ENCODE measurements at places on chromosomes 12 and 14.

- no peak for DNase-seq
Observed at GRCh38 chr12:5562581-5562980, 130.7 kb downstream of the NTF3 start.

- DNase-seq, result no peak
Observed at GRCh38 chr14:49447540-49448107, 138.6 kb downstream of the RPS29 start.

DNA sequence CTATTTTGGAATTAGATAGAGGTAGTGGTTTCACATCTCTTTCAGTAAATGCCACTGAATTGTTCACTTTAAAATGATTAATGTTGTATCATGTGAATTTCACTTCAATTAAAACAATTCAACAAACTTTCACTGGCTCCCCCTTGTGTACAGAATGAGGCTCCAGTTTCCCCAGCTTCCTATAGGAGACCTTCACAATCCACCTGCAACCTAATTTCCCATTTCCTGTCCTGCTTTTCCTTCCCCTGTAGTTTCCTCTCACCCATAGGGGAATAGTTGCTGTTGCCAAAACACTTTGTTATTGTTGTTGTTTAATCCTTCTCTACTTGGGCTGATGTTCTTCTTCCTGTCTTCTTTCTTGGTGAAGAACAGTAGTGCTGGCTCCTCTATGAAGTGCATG, 59.8 kb downstream of the NPAS3 start:
- DNase-seq, result no peak

DNA sequence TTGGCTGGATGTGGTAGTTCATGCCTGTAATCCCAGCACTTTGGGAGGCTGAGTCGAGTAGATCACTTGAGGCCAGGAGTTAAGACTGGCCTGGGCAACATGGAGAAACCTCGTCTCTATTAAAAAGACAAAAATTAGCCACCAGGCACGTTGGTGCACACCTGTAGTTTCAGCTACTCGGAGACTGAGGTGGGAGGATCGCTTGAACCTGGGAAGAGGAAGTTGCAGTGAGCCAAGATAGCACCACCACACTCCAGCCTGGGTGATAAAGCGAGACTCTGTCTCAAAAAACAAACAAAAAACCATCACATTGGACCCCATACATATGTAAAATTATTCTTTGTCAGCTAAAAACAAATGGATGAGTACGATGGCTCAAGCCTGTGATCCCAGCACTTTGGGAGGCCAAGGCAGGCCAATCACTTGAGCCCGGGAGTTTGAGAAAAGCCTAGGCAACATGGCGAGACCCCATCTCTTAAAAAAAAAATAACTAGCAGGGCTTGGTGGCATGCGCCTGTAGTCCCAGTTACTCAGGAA, 43.9 kb downstream of the LIMA1 start:
- no peak for DNase-seq

DNA sequence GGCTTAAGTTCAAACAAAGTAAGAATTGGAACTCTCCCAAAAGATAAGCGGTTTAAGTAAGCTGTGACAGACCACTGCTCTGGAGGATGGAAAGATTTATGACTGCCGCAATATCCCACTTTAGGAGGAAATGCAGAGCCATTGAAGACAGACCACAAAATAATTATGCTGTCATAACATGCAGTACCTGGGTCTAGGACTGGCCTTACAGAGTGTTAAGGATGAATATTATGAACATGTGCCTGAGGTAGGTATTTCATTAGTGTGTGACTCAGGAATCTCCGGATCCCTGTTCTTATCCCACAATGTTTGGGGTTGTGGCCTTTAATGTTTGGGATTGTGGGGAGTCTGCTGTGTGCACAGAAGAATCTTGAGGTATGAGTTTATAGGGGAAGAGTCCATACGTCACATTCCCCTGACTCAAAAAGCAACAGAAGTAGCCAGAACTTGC, 114.9 kb downstream of the SAMD4A start:
- no peak for DNase-seq

DNA sequence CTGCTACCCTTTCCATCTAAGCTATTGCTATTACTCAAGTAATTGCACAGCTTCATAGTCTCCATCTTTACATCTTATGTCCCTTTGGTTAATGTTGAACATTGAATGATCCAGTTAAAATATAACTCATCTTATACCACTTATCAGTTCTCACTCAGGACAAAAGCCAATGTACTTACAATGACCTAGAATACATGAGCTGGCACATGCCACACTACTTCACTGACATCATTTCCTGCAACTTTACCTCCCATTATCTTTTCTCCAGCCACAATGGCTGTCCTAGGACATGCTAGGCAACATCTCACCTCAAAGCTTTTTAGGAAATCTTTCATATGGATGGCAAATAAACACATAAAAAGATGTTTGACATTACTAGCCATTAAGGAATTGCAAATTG, 309.2 kb downstream of the FOXG1 start:
- DNase-seq, result no peak

DNA sequence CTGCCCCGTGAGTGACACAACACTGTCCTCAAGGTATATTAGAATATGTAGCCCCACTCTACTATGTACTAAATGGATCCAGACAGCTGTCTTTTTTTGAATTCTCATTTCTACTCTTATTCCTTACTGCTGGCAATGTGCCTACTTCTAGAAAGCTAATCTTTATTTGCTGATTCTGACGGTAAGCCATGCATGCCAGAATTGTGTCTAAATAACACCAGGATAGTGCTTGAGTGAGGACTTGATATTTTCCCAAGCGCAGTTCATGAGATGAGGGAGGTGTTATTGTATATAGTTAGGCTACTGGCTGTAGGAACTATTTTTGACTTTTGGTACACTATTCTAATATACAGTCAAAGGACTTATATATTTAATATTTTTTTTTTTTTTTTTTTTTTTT, 316.2 kb upstream of the NAV3 start:
- no peak for DNase-seq

- DNase-seq, result peak; percentile 73
Observed at GRCh38 chr14:104800015-104800770, 708 bp upstream of the ZBTB42 start.

- DNase-seq, result no peak
Observed at GRCh38 chr12:87981495-87981894, 47.7 kb downstream of the C12orf50 start.

DNA sequence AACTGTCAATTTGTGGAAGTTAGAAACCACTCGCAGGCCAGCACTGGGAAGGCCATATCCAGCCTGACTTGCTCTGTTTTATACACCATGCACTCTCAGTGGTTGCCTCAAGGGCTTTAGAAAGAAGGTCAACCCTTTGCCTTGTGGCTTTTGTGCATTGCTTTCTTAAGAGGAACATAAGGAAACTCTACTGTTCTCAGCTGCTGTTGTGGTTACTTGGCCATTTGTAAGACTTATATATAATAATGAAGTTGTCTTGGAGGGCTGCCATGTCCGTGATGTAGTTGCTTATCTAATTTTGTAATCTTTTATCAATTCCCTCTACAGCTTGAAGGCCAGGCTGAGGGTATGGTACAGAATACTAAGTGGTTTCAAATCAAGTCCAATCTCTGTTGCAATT, 637.8 kb downstream of the DIO2 start:
- no peak for DNase-seq

DNA sequence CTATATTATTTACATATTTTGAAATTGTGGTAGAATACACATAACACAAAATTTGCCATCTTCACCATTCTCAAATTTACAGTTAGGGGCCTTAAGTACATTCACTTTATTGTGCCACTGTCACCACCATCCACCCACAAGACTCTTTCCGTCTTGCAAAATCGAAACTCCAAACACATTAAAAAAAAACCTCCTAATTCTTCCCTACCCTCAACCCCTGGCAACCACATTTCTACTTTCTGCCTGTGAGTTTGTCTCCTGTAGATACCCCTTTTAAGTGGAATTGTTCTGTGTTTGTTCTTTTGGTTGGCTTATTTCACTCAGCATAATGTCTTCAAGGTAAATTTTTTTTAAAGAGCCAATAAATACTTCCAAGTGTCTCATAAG, 31.6 kb upstream of the AMIGO2 start:
- no peak for DNase-seq

DNA sequence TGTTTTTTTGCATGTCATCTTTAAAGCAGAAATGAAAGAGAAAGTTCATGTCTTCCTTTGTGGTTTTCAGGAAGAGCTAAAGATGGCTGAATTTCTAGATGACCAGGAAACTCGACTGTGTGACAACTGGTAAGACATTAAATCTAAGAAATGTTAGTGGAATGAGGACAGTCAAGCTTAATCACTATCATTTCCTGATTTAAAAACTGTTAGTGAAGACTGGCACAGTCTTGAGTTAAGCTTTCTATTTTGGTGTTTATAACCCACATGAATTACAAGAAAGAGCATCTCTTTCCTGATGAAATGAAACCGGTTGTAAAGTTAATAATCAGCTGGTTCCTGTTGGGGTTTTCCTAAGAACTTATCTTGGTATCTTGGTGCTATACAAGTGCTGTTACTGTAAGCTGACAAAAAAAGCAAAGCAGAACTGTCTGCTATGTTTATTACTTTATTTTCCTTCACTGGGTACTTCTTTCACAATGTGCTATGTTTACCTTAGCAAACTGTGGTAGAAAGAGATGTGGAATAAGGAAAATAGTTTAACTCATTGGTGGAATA, 5.2 kb downstream of the TRAFD1 start:
- DNase-seq, result no peak

- no peak for DNase-seq
Observed at GRCh38 chr12:93852173-93852591, 175.0 kb downstream of the CRADD start.

GRCh38 chr12:122963941-122964265, 2.4 kb downstream of the ABCB9 start:
- no peak for DNase-seq

DNA sequence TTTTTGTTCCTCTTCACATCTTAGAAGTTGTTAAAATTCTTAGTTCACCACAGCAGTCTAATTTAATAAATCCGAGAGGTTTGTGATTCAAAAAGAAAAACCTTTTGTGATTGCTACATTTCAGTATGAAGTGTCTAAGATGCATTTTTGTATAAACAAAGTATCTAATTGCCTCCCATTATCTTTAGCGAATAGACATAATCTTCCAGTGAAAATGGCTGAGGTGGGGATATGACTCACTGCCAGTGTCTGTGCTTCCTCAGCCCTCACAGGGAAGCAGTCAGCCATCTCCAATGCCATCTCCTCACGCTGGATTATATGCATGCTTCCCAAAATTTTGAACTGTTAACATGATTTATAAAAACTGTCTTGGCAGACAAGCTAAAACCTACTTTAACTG, 7.6 kb downstream of the GCH1 start:
- no peak for DNase-seq

DNA sequence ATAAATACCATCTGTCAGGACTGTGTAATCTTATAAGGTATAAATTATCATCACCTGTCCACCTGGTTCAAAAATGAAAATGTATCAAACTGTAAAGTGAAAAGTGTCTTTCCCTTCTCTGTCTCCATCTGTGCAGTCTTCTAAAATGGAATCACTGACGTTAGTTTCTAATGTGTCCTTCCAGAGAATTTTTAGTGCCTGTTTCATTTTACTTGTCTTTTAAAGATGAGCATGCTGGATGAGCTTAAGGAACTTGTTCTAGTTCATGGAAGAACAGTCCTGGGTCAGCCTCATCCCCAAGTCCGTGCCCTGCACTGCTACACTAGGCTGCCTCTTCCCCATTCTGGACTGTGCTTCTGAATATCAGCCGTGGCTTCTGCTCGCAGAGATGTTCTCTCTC, 5.4 kb upstream of the NT5DC3 start:
- DNase-seq, result no peak

All from activated T-helper 2 cell treated with anti-CD3 and anti-CD28 coated beads, Interferon-gamma antibody, Interleukin-2, Interleukin-4, amounts not matched to agents 10 μg/mL and 5 μg/mL and 100 μg/mL, durations not matched to agents 14 hours and 24 hours and 36 hours (primary cell).